ENCODE measurements at places on chromosomes 5 and 9.

DNA sequence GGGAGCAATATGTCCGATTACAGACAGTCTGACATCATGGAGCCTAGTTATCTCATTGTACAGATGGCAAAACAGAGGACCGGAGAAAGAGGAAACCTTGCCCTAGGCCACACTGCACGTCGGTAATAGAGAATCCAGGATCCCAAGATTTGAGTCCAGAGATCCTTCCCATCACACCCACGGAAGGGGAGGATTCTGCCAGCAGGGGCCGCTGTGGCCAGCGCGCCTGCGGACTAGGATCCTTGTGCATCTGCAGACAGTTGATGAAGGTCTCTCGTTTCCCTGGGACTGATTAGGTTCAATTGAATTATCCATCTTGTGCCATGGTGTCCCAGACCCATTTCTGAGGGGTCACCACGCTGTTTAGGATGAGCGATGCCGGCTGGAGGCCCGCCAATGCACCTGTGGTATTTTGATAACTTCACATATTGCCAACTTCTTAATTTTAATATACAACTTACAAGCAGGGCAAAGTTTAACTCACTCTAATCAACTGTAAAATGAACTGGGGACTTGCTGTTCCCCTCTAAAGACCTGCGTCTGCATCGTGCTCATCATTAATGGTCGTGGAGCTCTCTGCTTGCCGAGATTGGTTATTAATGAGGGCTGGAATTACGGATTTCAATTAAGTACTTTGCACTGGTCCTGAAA, 592.7 kb upstream of the BRINP1 start:
- DNase-seq, result peak; percentile 12

- DNase-seq, result no peak
Measured at GRCh38 chr5:80122579-80122978, 87.4 kb downstream of the THBS4 start.

DNA sequence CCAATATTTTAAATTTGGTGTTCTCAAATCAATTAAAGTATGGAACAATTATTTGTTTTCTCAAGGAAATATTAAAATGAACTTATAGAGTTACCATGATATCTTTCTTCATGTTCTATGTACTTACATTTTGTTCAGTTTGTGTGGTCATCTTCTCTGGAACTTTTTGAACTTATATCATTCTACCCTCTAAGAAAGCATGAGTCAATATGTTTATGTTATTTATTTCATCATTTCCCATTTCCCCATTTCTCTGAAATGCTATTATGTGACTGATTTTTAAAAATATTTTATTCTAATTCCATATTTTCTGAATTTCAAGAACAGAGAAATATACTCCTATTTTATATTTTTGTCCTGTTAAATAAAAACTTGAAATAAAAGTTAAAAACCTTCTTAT, 123.5 kb upstream of the ACOT12 start:
- no peak for DNase-seq

DNA sequence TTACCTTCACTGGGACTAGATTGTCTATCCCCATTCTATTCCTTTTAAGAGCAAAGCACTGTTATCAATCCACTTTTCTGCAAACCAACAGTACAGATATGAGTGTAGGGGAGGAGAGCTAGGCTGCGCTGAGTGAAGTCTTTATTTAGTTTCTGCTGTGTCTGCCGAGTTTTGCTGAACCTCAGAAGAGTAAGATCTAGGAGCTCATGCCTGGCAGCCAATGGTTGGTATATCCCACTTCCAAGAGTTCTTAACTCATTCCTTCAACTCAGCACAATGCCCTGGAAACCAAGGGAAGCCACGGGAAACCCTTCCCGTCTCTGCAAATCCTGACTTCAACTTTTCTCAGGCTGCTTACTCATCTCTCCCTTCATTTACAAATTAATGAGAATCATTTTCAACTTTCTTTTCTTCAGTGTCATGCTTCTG, 58.0 kb upstream of the JAK2 start:
- no peak for DNase-seq

DNA sequence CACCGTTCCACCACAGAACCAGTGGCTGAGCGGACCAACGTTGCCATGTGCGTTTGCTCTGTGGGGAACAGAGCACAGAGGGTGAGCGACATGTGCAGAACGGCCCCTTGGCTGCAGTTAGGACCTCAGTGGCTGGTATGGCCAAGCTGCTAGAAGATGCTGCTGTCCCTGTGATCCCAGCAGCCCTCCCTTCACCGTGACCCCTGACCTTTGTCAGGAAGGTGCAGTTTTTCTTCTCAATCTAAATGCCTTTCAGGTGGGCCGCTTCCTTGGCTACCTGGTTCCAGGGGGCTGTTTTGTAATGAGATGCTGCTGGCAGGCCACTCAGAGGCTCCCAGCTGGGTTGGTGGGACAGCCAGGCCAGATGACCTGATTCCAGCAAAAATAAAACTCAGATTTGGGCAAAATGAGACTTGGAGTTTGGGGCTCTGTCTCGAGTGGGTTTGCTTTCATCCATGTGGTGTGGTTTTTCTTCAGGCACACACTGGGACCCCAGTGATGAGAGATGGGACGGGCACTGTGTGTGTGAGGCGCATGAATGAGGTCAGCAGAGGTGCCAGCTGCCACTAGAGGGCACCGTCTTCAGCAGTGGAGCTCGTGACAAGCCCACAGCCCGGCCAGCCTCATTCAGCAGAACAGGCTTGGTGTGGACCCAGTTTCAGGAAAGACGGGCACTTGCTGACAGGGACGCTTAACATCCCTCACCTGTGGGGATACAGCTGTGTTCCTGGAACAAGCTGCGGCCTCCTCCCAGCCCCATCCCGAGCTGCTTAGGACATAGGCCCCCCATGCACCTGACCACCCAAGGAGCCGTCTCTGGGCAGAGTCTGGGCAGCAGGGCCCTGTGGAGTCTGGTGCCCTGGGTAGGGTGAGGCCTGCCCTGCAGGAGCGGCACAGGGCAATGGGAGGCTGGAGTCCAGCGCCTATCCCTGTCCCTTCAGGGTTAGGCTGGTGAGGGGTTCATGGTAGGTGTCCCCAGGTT, 4.1 kb downstream of the MRPS2 start:
- DNase-seq, result peak; percentile 71

GRCh38 chr9:75483636-75484035, 395.3 kb downstream of the OSTF1 start:
- no peak for DNase-seq

DNA sequence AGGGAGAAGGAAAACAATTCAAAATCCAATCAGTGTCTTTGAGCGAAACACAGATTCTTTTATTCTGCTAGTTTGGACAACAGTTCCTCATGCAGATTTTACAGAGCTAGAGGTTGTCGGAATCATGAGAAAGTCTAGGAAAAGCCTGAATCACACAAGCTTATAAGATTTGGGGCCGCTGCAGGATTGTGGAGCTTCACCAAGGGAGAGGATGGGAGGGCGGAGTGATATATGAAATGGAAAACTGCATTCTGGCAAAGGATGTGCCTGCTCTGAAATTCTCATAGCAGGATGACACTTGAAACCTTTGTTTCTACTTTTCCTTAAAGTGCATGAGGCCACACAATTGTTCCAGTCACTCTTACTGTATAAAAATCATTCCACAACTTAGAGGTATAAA, 134.3 kb downstream of the OR2K2 start:
- DNase-seq, result no peak

DNA sequence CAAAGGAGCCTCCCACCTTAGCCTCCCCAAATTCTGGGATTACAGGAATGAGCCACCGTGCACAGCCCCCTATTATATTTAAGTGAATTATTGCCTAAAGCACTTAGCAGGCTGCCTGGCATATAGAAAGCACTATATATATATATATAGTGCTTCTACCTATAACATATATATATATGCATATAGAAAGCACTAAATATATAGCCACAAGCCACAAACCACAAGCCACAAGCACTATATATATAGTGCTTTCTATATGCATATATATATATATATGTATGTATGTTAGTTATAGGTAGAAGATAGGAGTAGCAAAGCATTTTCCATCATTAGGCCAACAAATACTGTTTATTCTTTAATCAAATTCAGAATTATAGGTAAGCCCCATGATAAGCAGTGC, 185.8 kb downstream of the CWC27 start:
- DNase-seq, result no peak

DNA sequence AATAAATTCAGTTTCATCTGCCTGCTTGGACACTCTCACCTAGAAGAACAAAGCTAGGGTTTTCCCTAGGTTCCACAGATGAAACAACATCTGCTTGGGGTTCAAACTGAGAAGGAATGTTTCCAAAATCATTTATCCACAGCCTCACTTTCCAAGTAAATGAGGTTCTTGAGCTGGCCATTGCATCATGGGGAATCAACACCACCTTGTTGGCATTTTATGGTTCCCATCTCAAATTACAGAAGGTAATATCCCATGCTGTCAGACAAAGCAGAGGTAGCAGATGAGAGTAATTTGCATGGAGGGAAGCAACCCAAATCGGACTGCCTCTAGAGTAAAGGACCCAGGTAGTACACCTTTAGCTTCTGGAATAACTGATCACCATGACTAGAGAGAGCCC, 10.5 kb upstream of the NR4A3 start:
- DNase-seq, result no peak

DNA sequence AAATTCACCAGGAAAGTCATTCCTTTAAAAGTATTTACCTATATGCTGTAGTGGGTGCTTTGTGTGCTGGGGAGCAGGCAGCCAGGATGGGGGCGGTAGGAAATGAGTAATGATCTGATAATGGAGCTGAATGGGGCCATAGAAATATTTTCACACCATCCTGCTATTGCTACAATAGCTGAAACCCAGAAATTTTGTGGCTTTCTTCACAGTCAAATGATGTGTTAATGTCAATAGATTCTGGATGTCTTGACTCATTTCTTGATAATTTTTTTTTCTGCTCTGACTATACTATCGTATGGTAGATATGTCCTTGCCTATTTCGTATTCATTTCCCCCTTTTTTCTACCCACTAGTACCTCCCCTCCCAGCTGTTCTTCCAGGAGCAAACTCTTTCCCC, 59.5 kb downstream of the RORB start:
- DNase-seq, result no peak

- DNase-seq, result peak; percentile 18
Measured at GRCh38 chr5:170791325-170791954, 7.9 kb downstream of the GABRP start.

DNA sequence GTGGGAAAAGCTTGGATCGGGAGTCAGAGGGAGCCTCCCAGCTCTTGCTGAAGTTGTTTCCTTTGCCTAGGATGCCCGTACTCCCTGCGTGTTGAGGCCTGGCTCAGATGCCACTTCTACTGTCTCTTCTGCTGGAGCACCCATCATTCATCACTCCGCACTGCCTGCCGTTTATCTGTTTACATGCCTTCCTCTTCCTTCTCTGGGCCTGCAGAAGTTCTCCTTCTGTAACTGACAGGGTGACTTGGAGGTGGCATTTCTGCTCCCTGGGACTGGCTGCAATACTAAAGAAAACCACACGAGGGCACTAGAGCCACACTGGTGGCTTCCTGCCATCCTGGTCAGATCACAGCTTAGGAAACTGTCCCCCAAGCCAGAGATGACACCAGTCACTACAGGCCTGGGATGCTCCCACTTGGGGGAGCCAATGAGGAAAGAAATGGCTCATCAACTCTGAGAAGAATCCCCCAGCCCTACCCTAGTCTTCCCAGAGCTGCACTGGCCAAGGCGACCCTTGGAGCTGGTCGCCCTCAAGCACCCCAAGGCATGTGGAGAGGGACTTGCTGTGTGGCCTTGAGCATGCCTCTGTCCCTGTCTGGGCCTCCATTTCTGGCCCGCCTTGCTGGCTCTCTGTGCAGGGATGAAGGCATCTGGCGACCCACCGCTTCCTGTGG, 9.7 kb upstream of the SLC25A51 start:
- peak; percentile 86 for DNase-seq

DNA sequence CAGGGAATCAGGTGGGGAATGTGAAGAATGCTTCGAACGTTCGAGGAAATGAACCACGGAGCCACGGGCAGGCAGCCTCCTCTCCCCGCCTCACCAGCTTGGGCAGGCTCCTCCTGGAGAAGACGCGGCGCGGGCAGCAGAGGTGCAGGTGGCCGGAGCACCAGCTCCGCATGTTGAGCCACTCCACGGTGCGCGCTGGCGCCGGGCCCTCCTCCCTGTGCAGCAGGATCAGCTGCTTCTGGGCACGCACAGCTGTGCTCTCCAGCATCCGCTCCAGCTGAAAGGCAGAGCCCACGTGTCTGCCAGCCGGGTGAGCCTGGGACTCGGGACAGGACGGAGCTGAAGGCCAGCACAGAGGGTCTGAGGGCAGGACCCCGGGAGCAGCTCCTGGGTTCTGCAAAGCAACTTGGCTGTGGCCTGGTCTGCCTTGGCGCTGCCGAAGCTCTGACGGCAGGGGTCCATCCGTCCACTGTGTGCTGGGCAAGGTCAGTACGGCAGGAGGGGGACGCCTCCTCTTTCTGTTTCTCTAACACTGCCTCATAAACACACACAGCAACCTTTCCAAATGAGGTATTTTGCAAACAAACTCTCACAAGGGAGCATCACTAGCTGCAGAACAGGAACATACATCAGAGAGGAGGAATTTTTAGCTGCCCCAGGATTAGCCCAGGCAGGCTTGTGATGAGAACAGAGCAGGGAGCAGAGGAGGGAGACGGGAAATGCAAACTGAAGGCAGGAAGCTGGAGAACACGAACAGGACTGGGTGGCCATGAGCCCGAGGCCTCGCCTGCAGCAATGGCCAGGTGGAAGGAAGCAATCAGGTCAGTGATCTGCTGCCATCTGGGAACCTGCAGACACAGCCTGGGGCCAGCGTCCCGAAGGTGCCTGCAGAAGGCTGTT, 20.1 kb upstream of the NSMF start:
- no peak for DNase-seq

- no peak for DNase-seq
Measured at GRCh38 chr5:32942225-32942989, 231.3 kb downstream of the NPR3 start.

- no peak for DNase-seq
Measured at GRCh38 chr9:134376386-134377142, 50.3 kb downstream of the RXRA start.

GRCh38 chr5:136743052-136743451, 377.7 kb upstream of the TRPC7 start:
- no peak for DNase-seq

- DNase-seq, result no peak
Measured at GRCh38 chr9:88691811-88692210, 156.8 kb downstream of the NXNL2 start.

DNA sequence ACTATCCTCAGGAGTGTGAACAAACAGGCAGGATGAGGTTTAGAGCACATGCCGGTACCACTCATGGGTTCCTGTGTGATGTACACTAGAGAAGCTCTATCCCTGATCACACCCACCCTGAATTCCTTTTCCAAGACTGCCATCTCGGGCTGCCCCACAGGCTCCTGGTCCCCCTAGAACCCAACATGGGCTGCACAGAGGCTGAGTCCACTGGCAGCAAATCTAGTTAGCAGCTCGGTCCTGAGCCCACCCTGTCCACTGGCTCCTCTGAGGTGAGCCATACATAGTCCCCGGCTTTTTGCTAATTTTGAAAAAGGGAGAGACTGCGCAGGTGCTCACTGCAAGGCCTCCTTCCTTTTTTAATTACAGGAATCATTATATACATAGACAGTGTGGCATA, 227.0 kb downstream of the FSTL4 start:
- DNase-seq, result no peak
